ENCODE measurements at places on chromosomes 2 and 18.

DNA sequence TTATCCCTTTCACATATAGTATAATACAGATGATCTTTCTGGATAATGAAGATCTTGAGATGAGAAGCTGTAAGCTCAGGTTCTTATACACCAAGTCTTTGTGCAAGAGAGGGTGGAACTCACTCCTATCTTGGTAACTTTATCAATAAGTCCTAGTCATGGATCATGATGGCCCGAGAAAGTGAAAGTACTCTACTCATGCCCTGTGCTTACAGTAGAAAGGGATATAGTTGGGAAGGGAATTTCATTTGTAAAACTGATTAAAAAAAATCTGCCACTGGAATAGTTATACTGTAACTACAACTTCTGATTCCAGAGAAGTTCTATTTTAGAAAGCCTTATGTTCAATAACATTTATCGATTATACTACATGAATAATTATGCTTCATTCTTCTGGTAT is 51.8 kb downstream of the MYO3B start:
- no peak for DNase-seq

DNA sequence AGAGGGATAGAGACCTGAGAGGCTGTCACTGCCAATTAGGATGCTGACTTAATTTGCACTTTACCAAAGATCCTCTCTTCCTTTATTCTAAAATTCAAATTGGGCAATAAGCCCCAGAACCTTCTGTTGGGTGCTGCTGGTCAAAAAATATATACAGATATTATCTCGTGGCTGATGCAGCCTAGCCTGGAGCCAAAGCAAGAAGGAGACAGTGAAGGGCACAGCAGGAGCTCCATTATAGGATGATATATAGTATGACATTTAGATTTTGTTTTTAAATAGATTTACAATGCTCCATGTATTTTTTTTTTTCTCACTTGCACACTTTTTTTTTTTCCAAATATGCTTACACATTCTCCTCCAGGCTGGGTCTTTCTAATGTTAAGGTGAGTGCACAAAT is 579.3 kb downstream of the PIK3C3 start:
- DNase-seq, result no peak

- no peak for DNase-seq
Measured at GRCh38 chr18:45161850-45162249, 453.4 kb upstream of the SLC14A2 start.

DNA sequence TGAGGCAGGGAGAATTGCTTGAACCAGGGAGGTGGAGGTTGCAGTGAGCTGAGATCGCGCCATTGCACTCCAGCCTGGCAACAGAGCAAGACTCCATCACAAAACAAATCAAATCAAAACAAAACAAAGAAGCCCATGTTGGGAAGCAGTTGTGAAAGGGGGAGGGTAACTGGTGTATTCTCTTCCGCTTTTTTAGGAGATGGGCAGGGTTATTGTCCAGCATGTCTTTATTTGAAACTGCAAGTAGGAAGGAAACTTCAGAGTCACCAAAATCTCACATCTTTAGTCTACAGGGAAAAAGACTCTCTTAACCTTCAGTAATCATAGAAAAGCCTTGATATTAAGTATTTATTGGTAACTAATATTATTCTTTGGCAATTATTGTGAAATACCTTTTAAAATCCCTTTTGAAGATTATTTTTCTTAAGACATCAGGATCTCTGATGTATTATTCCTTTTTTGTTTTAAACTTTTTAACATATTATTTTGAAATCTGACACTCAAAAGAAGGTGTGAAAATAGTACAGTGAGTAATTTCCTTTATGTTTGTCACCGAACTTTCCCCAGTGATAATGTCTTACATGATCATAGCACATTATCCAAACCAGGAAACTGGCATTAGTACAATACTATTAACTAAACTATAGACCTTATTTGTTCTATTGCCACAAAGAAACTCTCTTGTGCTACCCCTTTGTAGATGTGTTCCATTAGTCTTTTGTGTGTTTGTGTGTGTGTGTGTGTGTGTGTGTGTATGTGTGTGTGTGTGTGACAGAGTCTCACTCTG is 84.3 kb upstream of the LTBP1 start:
- DNase-seq, result no peak

DNA sequence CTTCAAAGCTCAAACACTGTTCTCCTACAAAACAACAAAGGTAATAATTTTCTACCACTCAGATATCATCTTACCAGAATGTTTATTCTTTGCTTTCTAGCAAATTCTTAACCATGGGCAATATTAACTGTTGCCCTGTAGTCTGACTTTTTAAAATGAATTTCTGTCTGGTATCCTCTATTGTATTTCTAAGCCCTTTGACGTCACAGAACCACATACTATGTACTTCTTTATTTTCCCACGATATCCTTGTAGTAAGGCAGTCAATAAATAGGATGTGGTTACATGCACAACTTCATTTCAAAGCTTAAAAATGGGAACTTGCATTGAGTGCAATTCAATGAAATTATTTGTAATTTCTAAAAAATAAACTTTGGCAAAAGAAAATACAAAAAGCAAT is 58.7 kb downstream of the THADA start:
- no peak for DNase-seq

DNA sequence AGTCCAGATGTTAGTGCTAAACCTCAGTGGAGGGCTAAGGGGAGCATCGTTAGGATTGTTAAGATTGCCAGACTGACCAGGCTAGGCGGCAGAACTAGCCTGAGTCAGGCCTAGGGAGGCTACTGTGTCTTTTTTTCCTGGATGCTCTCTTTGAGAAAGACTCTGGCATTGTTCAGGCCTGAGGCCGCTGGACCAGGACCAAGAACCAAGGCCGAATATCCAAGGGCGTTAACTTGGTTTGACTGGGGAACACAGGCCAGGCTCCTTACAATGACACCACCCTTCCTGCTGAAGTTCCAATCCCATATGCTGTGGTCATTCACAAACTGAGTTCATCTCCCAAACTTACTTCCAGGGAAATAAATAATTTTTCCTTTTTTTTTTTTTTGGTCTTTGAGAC is 10.6 kb downstream of the HTRA2 start:
- no peak for DNase-seq

- DNase-seq, result no peak
Measured at GRCh38 chr2:157842106-157842879, 33.8 kb downstream of the ACVR1 start.

DNA sequence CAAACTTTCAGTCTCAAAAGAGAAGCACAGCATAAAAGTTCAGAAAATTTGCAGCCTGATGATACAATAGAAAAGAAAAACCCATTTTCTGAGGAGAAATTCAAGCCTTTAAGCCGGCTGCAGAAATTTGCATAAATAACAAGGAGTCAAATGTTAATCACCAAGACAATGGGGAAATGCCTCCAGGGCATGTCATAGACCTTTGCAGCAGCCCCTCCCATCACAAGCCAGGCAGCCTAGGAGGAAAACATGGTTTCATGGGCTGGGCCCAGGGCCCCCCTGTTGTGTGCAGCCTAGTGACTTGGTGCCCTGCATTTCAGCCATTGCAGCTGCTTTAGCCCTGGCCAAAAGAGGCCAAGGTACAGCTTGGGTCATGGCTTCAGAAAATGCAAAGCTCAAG is 54.1 kb upstream of the CAVIN2 start:
- DNase-seq, result no peak

GRCh38 chr2:84022810-84023431 is 436.2 kb downstream of the SUCLG1 start:
- no peak for DNase-seq

- no peak for DNase-seq
Measured at GRCh38 chr2:88659538-88659915, 31.9 kb upstream of the RPIA start.

DNA sequence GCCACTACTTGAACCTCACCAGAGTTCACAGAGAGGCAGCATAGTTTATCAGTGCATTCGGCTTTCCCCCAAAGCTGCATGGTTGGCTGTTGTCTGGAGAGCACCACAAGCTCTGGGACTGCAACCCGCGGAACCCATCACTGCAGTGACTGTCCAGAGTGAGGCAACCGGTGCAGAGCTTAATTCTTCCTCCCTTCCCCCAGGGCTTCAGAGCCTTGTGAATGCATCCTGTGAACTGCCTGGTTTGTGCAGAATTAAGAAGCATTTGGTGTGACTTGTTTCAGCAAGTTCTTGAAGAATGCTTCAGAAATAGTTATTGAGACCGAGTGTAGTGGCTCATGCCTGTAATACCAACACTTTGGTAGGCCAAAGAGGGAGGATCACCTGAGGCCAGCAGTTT is 99.2 kb upstream of the FOSL2 start:
- DNase-seq, result no peak

GRCh38 chr2:208415897-208416296 is 9.3 kb downstream of the PTH2R start:
- no peak for DNase-seq

GRCh38 chr2:32958821-32959220 is 12.1 kb downstream of the LTBP1 start:
- no peak for DNase-seq

DNA sequence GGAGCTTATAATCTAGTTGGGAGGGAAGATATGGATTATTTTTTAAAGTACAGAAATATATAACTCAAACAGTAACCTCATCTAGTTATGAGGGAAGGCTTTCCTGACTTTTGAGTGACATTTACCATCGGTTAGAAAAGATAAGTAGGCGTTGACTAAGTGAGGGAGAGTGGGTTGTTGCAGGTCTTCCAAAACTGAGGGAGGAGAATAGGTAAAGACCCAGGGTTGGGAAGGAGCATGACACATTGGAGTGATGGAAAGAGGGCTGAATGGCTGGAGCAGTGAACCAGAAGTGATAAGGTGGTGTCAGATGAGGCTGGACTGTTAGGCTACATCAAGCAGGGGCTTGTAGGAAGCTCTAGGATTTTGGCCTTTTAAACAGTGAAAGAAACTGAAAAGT is 10.6 kb upstream of the NUP35 start:
- no peak for DNase-seq

- DNase-seq, result no peak
Measured at GRCh38 chr2:70964596-70965386, 13.6 kb upstream of the ANKRD53 start.

- no peak for DNase-seq
Measured at GRCh38 chr2:85922199-85922598, 33.4 kb upstream of the ST3GAL5 start.

DNA sequence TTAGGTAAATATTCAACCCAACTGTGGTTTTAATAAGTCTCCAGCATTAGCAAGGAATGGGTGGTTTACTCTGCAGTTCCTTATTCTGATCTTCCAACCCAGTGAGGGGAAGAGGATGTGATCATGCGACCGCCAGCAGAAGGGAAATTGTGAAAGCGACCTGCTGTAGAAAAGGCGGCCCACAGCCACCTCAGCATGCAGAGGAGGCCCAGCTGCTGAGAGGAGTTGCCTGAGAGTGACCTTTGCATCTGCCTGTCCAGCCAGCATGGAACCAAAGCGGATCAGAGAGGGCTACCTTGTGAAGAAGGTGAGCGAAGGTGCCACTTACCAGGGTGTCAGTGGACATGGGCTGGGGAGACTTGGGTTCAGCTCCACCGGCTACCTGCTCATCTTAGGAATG is at the start of gene PLEK:
TSS of gene PLEK (plus strand) at position 196 of the 400 bp plus-strand sequence. CDS start at position 266, 70 bp downstream.
- DNase-seq, result no peak

- no peak for DNase-seq
Measured at GRCh38 chr2:101064868-101065549, 62.9 kb downstream of the RPL31 start.

DNA sequence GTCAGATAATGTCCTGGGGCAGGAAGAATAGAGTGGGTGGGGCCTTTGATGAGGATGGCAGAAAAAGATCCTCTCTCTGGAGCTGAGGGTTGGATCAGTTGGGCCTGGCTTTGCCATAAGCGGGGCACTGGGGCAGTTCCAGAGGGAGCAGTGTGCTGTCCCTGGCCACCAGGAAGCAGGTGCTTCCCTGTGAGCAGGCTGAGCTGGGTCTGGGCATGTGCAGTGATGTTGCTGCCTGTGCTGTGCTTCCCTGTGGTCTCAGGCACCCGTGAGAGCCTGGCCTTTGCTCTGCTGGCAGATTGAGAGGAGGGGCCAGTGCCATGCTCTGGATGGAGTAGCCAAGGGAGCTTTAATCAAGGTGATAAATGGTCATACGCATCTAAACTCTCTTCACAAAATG is 14.6 kb upstream of the NPPC start:
- no peak for DNase-seq

GRCh38 chr2:147165697-147166382 is 679.0 kb upstream of the ACVR2A start:
- DNase-seq, result no peak

DNA sequence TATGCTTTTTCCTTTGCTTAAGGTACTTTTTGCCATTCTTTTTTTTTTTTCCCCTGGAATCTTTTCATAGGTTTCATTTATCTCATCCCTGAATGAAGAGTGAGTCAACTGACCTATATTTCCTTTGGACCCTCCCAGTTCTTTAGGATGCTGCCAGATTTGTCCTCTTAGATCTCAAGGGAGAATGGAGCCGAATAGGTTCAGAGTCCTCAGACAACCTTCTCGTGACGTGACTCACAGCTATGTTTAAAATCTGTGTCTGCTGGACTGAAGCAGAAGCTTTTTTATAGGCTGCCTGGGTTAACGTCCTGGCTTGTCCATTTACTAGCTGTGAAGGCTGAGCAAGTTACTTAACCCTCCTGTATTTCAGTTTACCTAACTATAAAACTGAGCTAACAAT is 358.6 kb downstream of the DLGAP1 start:
- no peak for DNase-seq

GRCh38 chr18:62554061-62554815 is 31.4 kb downstream of the ZCCHC2 start:
- no peak for DNase-seq

- no peak for DNase-seq
Measured at GRCh38 chr18:7808992-7809391, 241.9 kb downstream of the PTPRM start.

DNA sequence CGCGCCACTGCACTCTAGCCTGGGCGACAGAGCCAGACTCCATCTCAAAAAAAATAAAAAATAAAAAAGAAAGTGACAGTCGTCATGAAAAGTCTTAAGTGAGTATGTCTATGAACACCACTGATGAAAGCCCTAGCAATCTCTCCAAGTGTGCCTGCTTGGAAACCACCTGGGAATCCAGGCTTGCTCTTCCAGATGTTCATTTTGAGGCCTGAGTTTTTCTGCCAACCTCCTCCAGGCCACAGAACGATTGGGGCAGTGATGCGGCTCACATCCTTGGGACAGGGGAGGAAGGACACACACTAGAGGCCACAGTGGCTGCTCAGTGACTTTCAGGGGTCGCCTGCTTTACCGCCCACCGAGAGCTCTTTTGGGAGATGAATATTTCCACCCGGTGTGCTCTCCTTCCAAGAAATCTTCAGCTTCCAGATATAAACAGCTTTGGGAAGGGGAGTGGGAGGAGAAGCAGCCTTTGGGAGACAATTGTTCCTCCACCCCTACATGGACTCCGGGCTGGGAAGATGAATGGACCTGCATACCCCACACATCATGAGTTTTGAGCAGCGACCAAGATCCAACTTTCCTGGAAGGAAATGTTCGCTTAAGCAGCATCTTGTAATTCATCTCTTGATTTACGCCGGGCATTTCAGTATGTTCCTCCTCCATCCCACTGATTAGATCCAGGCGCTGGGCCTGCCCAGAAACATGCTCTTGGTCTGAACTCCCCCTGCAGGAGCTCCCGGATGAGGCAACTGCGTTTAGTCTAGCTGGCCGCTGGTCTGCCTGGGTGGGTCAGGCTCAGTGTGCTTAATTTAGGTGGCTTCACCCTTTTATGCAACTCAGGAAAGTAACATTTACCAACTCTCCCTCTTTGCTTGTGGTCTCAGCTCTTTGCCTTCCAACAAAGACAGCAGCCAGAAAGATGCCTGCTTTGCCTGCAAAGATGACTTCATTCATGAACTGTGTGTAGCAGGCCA is 6.2 kb upstream of the ARMC9 start:
- DNase-seq, result no peak

Data from cortex of kidney (tissue), 1 donor.